Activated T-cell treated with anti-CD3 and anti-CD28 coated beads for 24 hours (primary cell): ENCODE measurements at places on chromosomes 2 and 18.

GRCh38 chr2:133171393-133172004 lies 396.8 kb downstream of the NCKAP5 start:
- DNase-seq, result no peak

DNA sequence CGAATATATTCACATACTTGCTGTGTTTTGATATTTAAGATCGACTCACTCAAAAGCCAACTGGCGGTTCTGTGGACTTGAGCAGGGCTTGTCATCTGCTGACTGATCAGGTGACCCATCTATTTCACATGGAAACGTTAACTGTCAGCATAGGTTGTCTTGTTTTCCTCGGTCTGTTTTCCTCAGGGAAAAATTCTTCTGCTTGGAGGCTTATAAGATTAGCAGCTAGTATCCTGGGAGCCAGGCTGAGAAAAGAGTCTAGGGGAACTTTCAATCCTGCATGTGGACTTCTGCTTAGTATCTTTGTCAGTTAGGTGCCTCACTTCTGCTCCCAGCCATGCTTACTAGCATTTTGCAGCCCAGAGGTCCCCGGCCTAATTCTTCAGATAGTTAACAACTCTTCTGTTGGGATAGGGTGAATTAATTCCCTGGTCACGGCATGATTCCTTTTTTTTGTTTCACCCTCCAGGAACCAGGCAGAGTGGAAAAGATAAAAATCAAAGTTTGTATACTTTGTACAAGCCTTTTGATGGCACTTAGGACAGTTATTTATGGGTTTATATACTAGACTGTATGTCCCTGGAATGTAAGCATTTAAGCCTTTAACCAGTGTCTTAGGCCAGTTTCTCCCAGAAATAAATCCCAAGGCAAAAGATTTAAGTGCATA lies 226.0 kb downstream of the GULP1 start:
- DNase-seq, result no peak

DNA sequence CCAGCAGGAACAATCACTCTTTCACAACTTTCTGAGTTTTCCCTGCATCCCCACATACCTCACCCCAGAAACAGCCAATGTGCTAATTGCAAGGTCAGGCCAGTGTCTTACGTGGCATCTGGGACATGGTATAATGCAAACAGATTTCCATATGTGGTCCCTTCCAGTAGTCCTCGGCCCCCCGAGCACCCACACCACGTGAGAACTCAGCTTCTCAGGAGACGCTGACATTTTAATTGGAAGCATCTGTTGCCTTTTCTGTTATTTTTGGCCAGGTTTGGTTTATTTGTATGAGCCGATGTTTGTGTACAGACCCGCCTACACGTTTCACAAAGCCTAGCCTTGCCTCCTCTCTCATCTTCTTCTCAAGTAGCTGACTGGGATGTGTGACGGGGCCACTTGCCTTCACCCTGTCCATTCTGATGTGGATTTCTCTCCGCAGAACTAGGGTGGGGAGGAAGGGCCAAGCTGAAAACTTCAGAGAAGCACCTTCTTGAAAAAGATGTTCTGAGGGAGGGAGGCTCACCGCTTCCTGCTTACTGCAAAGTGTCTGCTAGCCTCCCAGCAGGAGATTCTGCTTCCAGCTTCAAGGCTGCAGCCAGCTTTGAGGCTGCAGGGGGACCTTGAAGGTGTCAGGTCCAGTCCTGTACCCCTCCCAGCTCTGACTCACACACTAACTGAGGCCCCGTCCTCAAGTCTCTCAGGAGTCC lies 109.6 kb upstream of the SLC14A2 start:
- no peak for DNase-seq

- no peak for DNase-seq
Observed at GRCh38 chr2:175624211-175624761, 377.8 kb downstream of the LNPK start.

DNA sequence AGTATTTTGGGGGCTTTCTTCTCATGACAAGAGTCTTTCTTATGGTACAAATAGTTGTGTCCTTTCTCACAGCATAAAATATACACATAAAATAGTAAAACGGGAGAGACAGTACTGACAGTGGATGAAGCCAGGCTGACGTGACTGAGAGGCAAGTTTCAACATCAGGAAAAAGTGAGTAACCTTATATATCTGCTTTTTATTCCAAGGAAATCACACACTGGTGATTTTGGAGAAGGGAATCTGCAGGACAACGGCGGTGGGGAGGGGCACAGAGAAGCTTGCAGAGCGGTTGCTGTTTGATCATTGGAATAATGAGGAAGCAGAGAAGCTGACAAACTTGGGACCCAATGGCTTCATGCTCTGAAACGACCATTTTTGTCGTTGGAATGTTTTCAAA lies 130.6 kb upstream of the ZNF236 start:
- DNase-seq, result no peak

- no peak for DNase-seq
Observed at GRCh38 chr2:201664334-201664733, 21.0 kb upstream of the TMEM237 start.

DNA sequence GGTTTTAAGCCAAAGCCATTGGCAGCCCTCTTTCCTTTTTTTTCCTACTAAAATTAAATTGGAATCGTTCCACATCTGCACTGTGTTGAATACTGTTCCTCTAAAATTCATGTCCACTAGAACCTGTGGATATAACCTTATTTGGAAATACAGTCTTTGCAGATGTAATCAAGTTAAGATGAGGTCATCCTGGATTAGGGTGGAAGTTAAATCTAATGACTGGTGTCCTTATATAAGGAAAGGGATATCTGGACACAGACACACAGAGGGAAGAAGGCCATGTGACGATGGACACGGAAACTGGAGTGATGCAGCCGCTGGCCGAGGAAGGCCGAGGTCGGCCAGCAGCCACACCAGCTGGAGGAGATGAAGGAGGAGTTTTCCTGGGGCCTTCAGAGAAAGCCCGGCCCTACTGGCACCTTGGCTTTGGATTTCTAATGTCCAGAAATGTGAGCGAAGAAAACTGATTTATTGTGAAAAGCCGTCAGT lies 49.4 kb downstream of the LONRF2 start:
- no peak for DNase-seq

DNA sequence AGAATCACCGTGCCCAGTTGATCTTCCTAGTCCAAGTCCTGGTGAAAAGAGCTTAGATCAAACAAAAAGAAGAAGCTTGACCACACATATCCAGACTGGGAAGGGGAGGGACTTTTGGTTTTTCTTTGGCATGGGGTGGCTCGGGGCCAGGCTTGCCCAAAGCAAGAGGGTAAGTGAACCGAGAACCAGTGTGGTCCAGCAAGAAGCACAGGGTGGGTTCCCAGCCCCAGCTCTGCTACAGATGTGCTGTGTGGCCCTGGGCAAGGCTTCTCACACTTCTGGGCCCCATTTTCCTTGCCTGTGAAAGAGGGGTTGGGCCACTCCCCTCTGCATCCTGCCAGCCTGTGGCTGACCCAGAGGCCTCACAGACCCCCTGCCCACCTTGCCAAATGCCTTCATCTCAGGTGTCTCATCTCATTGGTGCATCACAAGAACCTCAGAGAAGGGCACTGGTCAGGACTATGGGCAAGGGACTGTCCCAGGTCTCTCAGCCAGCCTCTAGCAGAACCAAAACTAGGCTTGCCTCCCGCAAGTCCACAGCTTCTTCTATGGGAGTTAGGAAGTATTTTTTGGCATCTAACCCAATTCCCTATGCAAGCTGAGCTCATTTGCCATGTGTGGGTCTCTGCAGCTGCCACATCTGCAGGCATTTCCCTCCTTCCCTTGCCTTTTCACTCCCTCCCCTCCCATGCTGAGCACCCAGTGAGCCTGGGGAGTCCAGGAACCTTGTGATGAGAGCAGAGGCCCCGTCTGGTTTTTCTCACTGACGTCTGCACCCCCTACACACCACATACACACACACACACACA lies 6.9 kb downstream of the ATP6V1B1 start:
- no peak for DNase-seq

GRCh38 chr2:72003796-72004195 lies 143.9 kb downstream of the CYP26B1 start:
- DNase-seq, result no peak

- DNase-seq, result no peak
Observed at GRCh38 chr2:179487010-179487731, 222.5 kb upstream of the SESTD1 start.

DNA sequence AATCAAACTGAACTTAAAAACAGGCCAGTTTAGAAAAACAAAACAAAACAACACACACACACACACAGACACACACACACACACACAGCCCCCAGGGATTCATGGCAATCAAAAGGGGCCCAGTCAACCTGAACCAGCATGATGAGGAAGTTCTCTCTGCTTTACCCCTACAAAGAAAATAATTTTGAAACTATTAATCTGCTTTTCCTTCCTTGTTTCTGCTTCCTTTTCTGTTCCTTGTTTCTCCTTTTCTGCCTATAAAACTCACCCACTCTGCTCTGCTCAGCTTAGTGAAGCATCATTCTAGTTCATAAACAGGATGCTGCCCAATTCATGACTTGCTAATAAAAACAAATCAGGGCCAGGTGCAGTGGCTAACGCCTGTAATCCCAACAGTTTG lies 203.1 kb downstream of the RAB3GAP1 start:
- DNase-seq, result no peak

- DNase-seq, result peak; percentile 26
Observed at GRCh38 chr18:26215247-26215970, 10.8 kb upstream of the TAF4B start.

DNA sequence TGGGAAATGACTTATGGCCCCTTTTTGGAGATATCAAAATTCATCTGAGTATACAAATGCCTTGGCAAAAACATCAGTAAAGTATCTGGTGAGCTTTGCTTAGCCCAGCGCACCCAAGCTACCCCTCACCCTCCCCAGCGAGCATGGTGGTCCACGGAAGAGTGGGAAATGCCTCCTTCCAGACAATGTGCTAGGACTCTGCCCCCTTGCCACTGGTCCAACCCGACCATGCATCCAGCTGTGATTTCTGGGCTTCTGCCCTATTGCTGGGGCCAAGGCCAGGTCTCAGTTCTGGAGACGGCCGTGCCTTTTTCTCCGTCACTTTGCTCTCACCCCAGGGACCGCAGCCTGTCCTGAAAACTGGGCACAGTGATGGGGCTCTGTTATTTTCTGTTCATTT lies 31.8 kb upstream of the CCL20 start:
- no peak for DNase-seq

DNA sequence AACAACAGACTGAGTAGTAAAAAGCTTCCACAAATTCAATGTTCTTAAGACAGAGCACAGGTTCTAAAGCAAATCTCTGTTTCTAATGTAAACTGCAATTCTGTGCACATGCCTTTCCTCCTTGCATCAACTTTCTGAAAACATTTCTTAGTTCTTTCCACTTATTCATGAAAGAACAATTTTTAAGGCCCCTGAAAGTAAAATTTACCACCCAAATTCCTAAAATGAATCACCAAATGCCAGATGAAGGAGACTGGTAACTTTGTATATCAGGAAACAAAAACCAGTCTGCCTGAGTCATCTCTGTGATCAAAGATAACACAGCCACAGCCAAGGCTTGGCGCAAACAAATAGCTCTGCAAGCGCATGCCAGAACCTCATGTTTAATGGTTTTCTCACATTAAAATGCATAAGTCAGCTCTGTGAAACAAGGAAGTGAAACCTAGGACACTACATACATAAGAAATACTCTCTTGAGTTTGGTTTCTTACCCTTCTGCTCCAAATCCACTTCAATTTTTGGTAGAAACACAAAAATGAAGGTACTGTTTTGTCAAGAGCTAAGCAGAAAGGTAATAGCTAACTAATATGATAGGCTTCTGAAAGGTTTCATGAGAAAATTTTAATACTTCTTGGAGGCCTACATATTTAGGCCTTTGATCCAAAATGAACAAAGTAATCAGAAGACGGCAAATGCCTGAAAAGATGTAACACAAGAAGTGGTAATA lies 169.4 kb downstream of the THADA start:
- DNase-seq, result peak; percentile 61

DNA sequence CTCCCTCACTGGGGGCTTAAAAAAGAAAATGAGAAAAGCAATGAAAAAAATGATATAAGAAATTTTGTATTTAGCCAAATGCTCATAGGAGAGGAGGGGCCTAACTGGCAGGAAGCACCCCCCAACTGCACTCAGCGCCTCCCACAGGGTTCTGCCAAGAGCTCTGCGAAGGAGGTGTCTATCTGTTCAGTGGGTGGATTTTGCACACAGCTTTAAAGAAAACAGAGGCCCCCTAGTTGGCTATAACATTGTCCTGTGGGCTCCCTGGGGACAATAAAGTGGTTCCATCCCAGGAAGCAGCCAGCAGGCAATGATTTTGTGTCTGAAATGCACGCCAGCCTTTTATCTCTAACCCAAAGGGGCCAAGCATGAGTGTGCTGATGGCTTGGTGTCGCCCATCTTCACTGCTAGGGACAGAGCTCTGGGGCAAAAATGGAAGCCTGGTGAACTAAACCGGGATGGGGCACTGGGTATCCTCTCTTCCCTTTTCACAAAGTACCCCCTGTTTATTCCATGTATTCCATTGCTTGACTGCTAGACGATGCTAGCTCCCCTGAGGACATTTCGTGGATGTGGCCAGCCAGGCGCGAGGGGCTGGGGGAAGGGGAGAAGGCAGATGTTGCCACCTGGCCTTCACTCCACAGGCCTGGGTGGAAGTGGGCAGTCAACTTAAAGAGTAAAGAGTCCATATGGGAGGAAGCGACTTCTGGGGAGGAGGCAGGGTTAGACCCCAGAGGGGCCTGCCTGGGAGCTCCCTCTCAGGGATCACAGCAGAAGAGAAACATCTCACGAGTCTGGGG lies 205.7 kb downstream of the CYP26B1 start:
- no peak for DNase-seq

DNA sequence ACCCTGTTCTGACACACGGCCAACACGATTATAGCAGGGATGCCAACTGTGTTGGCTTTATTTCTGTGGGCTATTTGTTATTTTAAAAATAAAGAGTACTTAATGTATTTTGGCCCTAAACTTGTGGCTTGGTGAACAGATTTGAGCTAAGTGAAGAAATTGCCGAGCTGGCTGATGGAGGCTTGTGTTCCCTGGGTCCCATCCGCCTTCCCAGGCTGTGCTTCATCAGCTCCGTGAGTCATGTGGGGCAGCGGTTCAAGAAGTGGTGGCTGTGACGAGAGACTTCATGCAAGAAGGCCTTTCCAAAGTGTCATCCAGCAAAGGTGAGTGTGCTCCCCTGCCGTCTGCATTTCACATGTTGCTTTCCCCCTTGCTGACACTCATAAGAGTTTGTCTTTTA lies 73.6 kb upstream of the NCK2 start:
- no peak for DNase-seq

DNA sequence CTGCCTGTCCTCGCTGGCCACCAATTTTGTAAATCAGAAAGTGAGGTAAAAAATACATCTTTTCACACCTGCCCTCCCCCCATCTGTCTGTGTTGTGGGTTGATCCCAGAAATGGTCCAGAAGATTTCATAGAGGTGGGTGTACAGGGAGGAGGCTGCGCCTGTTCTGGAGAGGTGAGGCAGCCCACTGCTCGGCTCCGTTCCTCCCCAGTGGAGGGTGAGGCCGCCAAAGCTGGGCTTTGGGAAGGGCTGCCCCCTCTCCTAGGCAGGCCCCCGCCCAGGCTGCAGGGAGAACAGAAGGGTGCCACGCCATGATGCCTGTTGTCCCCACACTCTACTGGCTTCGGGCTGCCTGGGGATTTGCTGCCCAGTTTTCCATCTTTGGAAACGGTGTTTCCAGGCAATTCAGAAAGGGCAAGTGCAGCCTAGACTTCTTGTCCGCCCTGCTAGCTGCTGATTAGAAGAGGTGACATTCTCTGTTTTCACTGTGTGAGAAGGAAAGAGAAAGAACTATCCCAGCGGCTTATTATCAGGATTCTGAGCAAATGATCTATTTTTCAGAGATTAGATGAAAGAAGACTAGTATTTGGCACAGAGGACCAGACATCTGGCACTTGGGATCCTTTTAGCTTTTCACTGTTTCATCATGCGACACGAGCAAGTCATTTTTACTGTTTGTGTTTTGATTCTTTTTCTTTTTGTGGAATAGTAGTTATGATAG lies 18.7 kb downstream of the SMARCAL1 start:
- no peak for DNase-seq
